ENCODE measurements at places on chromosomes 2 and 18.

DNA sequence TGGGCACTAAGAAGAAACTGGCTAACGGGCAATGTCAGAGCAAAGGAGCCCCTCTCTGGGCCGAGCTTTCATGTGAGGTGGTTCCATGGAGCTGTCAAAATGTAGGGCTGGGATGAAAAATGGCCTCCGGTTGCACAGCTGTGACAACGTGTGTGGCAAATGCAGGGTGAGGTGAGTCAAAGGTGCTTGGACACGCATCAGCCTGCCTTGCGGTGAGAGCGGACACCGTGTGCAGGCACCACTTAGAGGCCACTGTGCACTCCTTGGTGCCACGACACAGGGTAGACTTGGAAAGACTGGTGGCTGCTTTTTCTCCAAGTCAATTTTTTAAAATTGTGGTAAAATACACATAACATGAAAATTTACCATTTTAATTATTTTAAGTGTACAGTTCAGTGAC lies 195.4 kb downstream of the ZBTB7C start:
- DNase-seq = no peak

- no peak for DNase-seq
These were observed 67.7 kb downstream of the DNMT3A start for GRCh38 chr2:25273985-25274535.

DNA sequence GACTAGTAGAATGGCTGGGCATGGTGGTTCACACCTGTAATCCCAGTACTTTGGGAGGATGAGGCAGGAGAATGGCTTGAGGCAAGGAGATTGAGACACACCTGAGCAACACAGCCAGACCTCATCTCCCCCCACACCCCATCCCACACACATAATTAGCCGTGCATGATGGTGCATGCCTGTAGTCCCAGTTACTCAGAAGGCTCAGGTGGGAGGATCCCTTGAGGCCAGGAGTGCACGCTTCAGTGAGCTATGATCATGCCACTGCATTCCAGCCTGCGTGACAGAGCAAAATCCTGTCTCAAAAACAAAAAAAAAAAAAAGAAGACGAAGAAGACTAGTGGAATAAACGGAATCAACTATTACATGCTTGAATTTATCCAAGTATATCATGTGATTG lies 150.0 kb downstream of the STK39 start:
- DNase-seq = peak; percentile 18

DNA sequence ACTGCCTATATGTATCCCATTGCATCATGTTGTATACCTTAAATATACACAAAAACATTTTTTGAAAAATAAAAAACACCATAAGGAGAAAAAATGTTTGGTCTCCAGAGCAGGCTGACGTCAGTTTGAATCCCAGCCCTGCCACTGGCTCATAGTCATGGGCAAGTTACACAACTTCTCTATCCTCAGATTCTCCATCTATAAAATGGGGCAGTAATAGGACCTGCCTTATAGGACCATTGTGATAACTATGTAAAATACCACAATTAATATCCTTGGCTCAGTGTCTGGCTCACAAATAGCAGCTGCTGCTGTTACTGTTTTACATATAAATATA lies 135.6 kb downstream of the SMAD7 start:
- DNase-seq = no peak

DNA sequence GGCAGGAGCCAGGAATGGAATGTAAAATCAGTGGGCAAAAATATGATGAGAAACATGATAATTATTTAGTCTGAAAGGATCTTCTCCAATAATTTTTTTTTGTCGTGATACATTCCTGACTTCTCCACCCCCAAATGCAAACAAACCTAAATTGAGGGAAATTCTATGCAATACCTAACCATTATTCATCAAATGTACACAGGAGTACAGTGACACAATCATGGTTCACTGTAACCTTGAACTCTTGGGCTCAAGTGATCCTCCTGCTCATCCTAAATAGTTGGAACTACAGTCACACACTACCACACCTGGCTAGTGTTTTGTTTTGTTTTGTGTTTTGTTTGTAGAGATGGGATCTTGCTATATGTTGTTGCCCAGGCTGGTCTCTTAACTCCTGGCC lies 46.5 kb downstream of the RAB10 start:
- no peak for DNase-seq

- no peak for DNase-seq
These were observed 120.3 kb downstream of the PIEZO2 start for GRCh38 chr18:11029021-11029420.

- no peak for DNase-seq
These were observed 60.9 kb downstream of the HDAC4 start for GRCh38 chr2:239339726-239340601.

DNA sequence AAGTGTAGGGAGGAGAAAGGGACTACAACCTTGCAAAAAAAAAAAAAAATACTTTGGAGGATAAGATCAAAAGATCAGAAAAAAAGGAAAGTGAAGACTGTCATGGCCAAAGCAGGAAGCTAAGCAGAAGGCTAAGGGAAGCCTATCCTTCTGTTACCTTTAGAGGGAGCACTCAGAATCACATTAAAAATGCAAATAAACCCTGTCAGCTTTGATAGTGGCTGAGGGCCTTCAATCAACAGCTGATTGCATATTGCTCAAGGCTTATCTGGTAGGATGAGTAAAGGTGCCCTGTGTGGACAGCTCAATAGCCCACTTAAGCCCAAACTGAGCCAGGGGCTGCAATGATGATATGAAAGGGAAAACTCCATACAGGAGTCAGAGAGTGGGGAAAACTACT lies 1021.2 kb downstream of the LRP1B start:
- DNase-seq = no peak

DNA sequence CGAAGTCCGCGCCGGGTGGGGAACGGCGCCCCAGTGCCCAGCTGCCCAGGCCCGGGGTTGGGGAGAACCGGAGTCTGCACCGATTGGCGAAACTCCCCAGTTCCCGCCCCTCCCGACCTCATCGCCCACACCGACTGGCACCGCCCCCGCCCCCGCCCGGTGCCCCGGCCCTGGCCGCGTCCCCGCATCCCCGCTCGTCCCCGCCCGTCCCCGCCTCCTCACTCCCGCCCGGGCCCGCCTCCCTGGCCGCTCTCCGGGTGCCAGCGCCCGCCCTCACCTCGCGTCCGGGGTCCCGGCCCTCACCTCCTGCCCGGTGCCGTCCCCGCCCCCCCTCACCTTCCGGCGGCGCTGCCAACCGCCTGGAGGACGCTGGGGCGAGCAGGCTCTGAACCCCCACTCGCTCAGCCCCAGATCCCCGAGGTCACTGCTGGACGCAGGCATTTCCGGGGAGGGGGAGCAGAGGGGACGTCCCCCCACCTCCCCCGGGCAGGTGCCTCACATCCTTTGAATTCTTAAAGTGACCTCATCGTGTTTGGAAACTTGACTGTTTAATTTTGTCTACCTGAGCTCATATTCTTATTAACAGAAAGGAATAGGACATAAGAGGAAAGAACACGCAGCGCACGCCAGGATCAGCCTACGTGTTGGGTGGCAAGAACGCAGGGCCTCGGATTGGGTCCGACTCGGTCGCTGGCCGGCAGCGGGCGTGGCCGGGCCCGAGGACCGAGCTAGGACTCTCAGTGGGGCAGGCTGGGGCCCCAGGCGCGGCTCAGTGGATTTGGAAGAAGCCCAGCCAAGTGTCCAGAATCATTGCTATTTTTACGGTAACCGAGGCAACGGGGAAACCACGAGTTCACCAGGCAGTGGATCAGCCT lies at the start of gene FAM110C:
Gene FAM110C (minus strand): TSS at position 35 of the 875 bp plus-strand sequence. CDS start 120 bp downstream, outside the sequence.
- peak; percentile 54 for DNase-seq

GRCh38 chr2:130790804-130791616 lies 35.7 kb downstream of the AMER3 start:
- no peak for DNase-seq

DNA sequence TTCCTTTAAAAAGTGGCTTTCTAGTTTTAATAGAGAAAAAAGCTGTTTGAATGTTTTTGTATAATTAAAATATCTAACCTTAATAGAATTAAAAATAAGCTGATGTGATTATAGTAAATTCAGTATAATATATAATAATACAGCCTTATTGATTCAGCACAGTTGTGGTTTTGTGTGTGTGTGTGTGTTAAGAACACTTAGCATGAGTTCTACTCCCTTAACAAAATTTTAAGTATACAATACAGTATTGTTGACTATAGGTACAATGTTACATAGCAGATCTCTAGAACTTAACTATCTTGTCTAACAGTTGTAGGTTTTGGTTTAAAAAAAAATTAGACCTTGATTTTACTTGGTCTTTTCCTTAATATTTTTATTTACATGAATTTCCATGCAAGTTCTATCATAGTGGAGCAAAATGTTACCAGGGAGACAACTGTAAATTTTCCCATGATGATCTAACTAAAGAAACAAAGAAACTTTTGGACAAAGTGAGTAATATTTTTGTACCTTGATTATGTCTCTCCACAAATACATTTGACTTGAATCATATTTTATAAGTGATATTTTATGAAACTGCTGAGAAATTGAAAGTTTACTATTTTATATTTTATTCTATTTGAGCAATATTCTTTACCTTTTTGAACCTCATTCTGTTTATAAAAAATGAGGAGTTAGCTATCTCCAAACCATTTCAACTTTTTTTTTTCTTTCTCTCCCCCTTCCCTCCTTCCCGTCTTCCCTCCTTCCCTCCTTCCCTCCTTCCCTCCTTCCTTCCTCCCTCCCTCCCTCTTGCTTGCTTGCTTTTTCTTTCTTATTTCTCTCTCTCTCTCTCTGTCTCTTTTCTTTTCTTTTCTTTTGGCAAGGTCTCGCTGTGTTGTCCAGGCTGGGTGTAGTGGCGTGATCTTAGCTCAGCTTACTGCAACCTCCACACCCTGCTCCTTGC lies 46.3 kb downstream of the ZC3H6 start:
- no peak for DNase-seq

- DNase-seq = peak; percentile 93
These were observed 185.0 kb upstream of the RASGRP3 start for GRCh38 chr2:33291278-33292013.

DNA sequence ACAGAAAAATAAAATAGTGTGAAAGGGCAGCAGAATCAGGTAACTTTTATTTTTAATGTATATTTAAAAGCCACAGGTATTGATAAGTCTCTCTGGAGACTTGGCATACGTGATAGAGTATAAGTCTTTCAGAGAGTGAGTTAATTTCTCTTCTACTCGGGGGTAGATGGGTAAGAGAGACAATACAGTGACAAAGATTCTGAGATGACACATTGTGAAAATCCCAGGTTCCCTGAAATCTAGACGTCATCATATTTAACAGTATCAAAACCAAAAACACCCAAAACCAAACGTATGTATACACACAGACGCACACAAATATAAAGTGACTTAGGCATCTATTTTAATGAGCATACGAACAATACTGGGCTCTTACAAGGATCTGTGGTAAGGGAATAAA lies 33.3 kb downstream of the NIF3L1 start:
- DNase-seq = no peak

DNA sequence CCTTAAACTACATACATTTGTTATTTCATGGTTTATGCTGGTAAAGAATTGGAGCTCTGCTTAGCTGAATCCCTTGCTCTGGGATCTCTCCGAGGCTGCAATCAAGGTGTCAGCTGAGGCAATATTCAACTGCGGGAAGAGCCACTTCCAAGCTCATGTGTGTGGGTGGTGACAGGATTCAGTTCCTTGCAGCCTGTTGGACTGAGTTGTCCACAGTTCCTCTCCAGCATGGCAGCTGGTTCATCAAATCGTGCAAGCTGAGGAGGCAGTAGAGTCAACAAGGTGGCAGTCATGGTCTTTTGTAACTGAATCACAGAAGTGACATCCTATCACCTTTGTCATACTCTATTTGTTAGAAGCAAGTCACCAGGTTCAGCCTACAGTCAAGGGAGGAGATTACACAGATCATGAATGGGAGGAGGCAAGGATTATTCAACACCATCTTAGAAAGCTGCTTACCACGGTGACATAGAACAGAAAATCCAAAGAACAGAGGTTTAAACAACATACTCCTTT lies 56.9 kb downstream of the CTIF start:
- DNase-seq = no peak

DNA sequence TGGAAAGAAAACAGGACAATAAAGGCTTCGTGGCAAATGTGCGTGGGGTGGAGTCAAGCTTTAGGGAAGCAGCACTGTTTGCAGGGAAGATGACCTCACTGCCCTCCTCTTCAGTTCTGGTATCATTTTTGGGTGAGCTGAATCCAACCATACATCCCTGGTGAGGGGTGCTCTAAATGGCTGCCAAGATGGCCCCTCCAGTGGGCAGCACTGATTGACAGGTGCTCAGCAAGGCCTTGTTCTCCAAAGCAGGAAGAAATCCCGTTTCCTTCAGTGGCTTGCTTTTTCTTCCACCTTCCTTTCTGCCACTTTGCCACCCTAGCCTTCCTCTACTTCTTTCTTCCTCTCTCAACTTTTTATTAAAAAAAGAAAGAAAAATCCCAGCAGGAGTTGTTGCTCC lies 132.8 kb upstream of the SP5 start:
- no peak for DNase-seq
